ENCODE measurements at places on chromosomes 12 and 14. TPM values are rescaled to one million over a fixed set of nuclear protein-coding genes. Genes with fewer than 3 reads are reported as not detected.

GRCh38 chr14:31926123-31926522, 151.0 kb upstream of the ARHGAP5 start:
- DNase-seq = no peak

- no peak for DNase-seq
These were observed 407.3 kb downstream of the GXYLT1 start for GRCh38 chr12:41737423-41737822.

GRCh38 chr14:32986791-32987540, 48.3 kb downstream of the NPAS3 start:
- no peak for DNase-seq

Gene SCFD1
- total RNA-seq = 206 TPM

Gene PHETA1
- total RNA-seq = 15.1 TPM
